Islet precursor cell (in vitro differentiated cells): ENCODE measurements at places on chromosomes 6 and 20.

DNA sequence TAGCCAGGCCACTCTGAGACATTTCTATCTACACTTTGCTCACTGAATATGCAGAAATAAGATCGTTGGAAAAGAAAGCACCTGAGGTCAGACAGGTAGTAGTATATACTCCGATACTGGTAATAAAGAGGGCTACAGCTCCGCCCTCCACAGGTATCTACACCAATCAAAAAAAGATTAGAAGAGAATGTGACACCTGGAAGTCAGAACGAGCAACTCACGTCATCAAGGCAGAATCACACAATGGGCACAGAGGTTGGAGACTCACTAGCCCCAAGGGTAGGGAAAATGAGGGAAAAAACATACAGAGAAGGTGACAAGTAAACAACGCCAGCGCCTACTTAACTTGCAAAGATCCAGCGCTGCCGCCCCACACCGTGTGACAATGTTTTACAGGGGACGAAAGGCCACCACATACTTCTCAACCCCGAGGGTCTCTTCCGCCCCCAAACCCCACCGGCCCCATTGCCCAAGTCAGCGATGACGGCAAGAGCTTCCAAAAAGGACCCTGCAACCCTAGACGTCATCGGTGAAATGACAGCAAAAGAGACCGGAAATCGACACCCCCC, 653 bp downstream of the LMBRD1 start:
- DNase-seq, result peak; percentile 74

GRCh38 chr6:157603314-157603940, 219.6 kb upstream of the SNX9 start:
- DNase-seq, result peak; percentile 31

DNA sequence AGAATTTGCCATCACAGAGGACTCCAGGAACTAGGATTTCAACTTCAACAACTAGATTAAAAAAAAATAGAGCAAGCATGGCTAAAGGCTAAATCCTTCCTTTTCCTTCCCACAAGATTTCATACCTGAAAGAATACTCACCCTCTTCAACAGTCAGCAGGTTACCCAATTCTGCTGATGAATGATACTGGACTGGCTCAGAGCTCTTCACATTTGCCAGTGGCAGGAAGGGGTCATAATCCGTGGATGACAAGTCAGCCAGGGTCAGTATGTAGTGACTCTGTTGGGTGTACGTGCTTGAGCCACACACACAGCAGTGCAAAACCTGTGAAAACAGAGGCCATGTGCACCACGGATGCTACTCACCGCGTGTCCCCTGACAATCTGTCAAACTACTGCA, 152.9 kb downstream of the INSM1 start:
- DNase-seq, result no peak

DNA sequence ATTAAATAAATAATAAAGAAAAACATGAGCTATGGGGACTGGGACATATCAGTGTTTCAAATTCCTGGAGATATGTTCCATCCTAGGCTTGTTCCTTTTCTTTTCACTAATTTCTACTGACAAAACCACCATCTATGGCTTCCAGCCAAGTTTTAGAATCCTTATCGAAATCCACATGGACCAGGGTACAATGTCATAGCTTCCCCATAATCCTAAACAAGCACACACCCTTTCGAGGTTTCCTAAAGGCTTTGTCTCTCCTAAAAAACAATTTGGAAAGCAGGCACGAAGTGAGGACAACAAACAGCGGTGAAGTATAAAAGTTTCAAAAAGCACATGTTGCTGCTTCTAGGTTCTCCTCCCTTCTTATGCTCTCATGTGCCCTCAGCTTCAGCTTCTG, 13.3 kb upstream of the DST start:
- no peak for DNase-seq

DNA sequence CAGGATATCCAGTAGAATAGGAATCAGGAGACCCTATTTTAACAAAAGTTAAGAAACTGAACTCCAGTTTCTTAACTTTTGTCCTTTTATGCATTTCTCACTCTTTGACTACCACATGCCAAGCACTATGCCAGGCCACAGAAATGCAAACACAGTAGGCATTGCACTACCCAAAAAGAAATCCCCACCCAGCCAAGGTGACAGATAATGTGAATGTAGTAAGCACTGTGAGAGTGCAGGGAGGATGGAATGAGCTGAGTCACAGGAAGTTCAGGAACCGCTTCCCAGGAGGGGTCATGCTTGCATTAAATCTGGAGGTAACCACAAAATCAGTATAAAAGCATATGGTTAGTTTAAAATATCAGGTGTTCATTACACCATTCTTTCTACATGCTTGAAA, 20.1 kb upstream of the FAM83C start:
- DNase-seq, result no peak

- DNase-seq, result no peak
Observed at GRCh38 chr6:131122007-131122406, 13.3 kb upstream of the AKAP7 start.

- DNase-seq, result no peak
Observed at GRCh38 chr6:33410711-33411631, at the start of gene PHF1. Gene PHF1, plus strand, starts transcription at chr6:33411014. Its CDS starts 1,250 bp downstream, at chr6:33412264.

GRCh38 chr20:8709627-8710026, 359.3 kb upstream of the PLCB4 start:
- no peak for DNase-seq

DNA sequence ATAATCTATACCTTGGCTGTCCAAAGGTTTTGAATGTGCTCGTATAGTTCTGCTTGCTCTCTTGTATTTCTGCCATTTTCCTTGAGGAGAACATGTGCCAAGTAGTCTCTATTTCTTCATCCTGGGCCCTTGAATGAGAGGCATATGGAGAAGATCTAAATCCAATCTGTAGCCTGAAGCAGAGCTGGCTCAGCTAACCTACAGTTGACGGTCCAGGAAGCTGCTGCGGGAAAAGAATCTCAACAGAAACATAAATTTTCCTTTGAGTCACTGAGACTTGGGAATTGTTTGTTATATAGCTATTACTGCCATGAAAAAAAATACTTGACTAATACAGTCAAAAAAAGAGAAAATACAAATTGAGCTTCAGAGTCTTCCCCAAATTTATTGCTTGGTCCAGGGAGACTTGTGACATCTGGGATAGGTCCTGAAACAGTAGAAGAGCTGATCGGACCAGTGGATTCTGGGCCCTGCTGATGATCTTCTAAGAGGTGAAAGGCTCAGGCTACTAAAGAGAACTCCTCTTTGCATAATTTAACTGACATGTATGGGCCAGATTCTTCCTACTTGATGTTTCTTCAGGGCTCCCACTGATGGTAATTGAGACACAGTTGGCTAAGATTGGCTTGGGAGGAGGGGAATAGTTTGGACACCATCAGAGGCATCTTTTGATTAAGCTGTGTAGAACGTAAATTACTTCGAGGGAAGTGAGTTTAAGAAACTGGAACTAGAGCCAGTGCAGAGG, 29.9 kb upstream of the PLCB4 start:
- no peak for DNase-seq

GRCh38 chr20:58514321-58515232, 622 bp downstream of the APCDD1L start:
- peak; percentile 68 for DNase-seq
